ENCODE measurements at places on chromosomes 3 and 15.

- DNase-seq: no peak
These were observed 14.9 kb upstream of the PCSK6 start for GRCh38 chr15:101504373-101504772.

- no peak for DNase-seq
These were observed 8.4 kb downstream of the MYO1E start for GRCh38 chr15:59364248-59364647.

- no peak for DNase-seq
These were observed 1.5 kb downstream of the NLGN1 start for GRCh38 chr3:173399044-173399443.

DNA sequence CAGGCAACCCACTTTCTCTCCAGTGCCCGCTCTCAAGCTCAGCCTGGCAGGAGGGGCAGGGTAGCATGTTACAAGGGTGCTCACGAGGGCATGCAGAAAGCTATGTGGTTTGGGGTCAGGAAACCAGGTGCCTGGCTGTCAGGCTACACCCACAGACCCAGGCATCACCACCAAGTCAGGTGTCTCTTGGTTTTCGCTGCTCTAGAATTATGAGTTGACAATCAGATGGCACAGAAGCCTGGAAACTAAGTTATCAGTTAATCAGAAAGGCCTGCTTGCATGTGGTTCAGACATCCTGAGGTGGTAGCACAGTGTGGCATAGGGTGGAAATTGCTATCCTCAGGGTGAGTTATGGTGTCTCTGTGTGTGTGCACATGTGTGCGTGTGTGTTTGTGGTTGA is 16.2 kb upstream of the CCR9 start:
- peak; percentile 81 for DNase-seq

- no peak for DNase-seq
These were observed 82.0 kb upstream of the MYRIP start for GRCh38 chr3:39727415-39727814.

GRCh38 chr3:77298417-77298816 is 258.5 kb downstream of the ROBO2 start:
- no peak for DNase-seq
